Kidney (tissue), 22 donors: ENCODE measurements at places on chromosomes 4 and X. TPM values are rescaled to one million over a fixed set of nuclear protein-coding genes. Genes with fewer than 3 reads are reported as not detected.

GRCh38 chr4:171629182-171629581 lies 184.0 kb upstream of the GALNTL6 start:
- H3K4me1 ChIP-seq: no peaks in the 10 kb centered on the region
- H3K27me3 ChIP-seq: no peaks in the 10 kb centered on the region
- no peaks in the 10 kb centered on the region for H3K36me3 ChIP-seq
- no peak overlapping the region for H3K4me3 ChIP-seq

GRCh38 chrX:153244767-153245166 lies 65.7 kb downstream of the MAGEA1 start:
- no peaks in the 10 kb centered on the region for H3K4me1 ChIP-seq
- H3K27me3 ChIP-seq: no peaks in the 10 kb centered on the region
- no peaks in the 10 kb centered on the region for H3K36me3 ChIP-seq
- H3K27ac ChIP-seq: no peak overlapping the region
- peak overlapping the region; percentile 34 for H3K4me3 ChIP-seq

DNA sequence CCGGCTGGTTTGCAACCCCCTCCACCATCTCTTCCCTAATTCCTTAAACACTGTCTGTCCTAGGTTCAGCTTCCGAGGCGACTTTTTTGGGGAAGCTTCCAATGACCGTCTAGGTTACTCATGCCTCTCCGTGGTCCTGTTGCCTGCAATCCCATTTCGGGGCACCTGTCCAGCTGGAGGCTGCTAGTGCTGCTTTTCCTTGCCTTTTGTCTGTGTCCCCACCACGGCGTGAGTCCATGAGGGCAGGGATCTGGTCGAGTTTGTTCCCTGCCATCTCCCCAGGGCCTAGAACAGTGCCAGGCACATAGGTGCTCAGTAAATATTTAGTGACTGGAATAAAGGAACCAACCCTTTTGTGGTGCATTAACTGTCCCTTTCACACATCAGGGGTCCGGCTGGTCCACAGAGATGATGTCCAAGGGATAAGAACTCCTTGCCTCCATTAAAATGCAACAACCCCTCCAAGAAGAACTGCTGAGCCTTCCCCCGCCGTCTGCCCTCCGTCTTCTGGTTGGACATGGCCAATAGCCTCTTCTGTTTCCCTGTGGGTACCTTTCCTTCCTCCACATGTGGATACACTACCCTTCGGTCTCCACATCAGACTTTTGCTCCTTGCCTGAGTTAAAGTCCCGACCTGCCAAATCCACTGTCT lies 5.7 kb upstream of the SORCS2 start:
- no peak overlapping the region for H3K27ac ChIP-seq
- DNase-seq: no peak
- no peak overlapping the region for H3K4me3 ChIP-seq
- H3K36me3 ChIP-seq: no peaks in the 10 kb centered on the region
- no peaks in the 10 kb centered on the region for H3K4me1 ChIP-seq

DNA sequence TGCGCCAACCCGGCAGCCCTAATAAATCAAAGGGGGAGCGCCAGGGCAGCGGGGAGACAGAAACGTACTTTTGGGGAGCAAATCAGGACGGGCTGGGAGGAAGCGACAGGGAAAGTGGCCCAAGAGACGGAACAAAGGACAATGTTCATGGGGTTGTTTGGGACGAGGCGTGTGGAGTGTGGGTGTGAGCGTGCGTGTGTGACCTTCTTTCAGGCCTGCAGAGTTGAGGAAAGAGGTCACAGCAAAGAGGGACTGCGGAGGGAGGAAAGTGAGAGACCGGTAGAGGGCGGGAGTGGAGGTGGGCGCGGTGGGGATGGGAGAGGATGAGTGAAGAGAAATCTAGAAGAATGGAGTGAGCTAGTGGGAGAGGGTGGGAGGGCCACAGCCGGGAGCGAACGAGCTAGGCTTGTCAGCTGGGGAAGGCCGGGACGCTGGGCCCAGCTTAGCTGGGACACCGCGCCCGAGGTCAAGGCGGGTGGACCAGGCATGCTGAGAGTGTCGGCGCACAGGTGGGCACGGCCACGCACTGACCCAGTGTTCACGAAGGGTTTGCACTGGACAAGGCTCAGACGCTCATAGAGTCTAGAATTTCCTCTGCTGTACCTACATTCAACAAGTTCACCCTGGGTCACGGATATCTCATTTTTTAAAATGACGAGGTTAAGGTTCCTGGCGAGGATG lies 14.7 kb upstream of the PITX2 start:
- no peak overlapping the region for H3K27ac ChIP-seq
- H3K4me3 ChIP-seq: no peak overlapping the region
- no peaks in the 10 kb centered on the region for H3K36me3 ChIP-seq
- peak; percentile 21 for DNase-seq
- H3K4me1 ChIP-seq: no peaks in the 10 kb centered on the region

HAUS3 gene
- total RNA-seq: 12.1 TPM

GRCh38 chrX:70044541-70045245 lies 5.0 kb downstream of the AWAT2 start:
- H3K27me3 ChIP-seq: no peaks in the 10 kb centered on the region
- H3K27ac ChIP-seq: no peak overlapping the region
- H3K36me3 ChIP-seq: no peaks in the 10 kb centered on the region
- DNase-seq: no peak
- no peaks in the 10 kb centered on the region for H3K4me1 ChIP-seq

GRCh38 chr4:62948108-62948507 lies 1461.1 kb downstream of the TECRL start:
- H3K4me1 ChIP-seq: no peaks in the 10 kb centered on the region
- H3K36me3 ChIP-seq: no peaks in the 10 kb centered on the region
- no peaks in the 10 kb centered on the region for H3K27me3 ChIP-seq
- no peak overlapping the region for H3K27ac ChIP-seq

APOOL gene
- total RNA-seq: 26.5 TPM
